Naive thymus-derived CD4-positive, alpha-beta T cell (primary cell): ENCODE measurements at places on chromosomes 2 and 18. TPM values are rescaled to one million over a fixed set of nuclear protein-coding genes. Genes with fewer than 3 reads are reported as not detected.

CAPN13 gene
- not detected for total RNA-seq

KLHL30 gene
- total RNA-seq: not detected

OSR1 gene
- total RNA-seq: not detected

RTP5 gene
- not detected in 2 replicates for total RNA-seq

TSPYL6 gene
- total RNA-seq: not detected

C2orf80 gene
- not detected for total RNA-seq

LINC00305 gene
- not detected for total RNA-seq

TLX2 gene
- not detected for total RNA-seq

RPRM gene
- not detected for total RNA-seq

NT5C1B gene
- not detected for total RNA-seq

CARF gene
- 14.6 TPM for total RNA-seq

ALPG gene
- total RNA-seq: not detected in 2 replicates

NOL4 gene
- not detected for total RNA-seq

E2F6 gene
- 9.2 TPM for total RNA-seq

PSTPIP2 gene
- total RNA-seq: 15.7 TPM

SIX3 gene
- not detected for total RNA-seq

IL1F10 gene
- total RNA-seq: not detected

TYW5 gene
- 11.2 TPM for total RNA-seq

RBM44 gene
- total RNA-seq: 3.1 TPM

NR4A2 gene
- 252 TPM for total RNA-seq

LIMS4 gene
- 0.19 TPM for total RNA-seq

PAIP2B gene
- total RNA-seq: 1.1 and 1.3 TPM in 2 replicates

B3GNT7 gene
- total RNA-seq: 5.6 TPM

APCDD1 gene
- total RNA-seq: not detected

HOXD13 gene
- not detected for total RNA-seq

RBM43 gene
- total RNA-seq: 6.4 and 8.0 TPM in 2 replicates

THSD7B gene
- total RNA-seq: not detected

MARCO gene
- not detected in 2 replicates for total RNA-seq

CFAP221 gene
- total RNA-seq: not detected

OTX1 gene
- total RNA-seq: not detected in 2 replicates

ACADL gene
- total RNA-seq: not detected

TUBA3E gene
- not detected for total RNA-seq

SPATA3 gene
- not detected for total RNA-seq
